ENCODE measurements at places on chromosomes 16 and 17. TPM values are rescaled to one million over a fixed set of nuclear protein-coding genes. Genes with fewer than 3 reads are reported as not detected.

SYT17 gene
- total RNA-seq: not detected

PLA2G10 gene
- total RNA-seq: not detected

RNF227 gene
- 5.9 TPM for total RNA-seq

CDH5 gene
- 0.08 TPM for total RNA-seq

NQO1 gene
- total RNA-seq: 312 TPM

PHOSPHO1 gene
- total RNA-seq: not detected

LGALS9B gene
- total RNA-seq: 0.78 TPM

TMEM88 gene
- 0.23 TPM for total RNA-seq

RFNG gene
- 50.3 TPM for total RNA-seq

NUBP2 gene
- 178 TPM for total RNA-seq

TLCD3B gene
- not detected for total RNA-seq

CBX2 gene
- total RNA-seq: 5.3 TPM

EFNB3 gene
- 3.2 TPM for total RNA-seq

KRT13 gene
- total RNA-seq: not detected

NOXO1 gene
- 1.2 TPM for total RNA-seq

SLC46A1 gene
- 5.2 TPM for total RNA-seq

CSH2 gene
- not detected for total RNA-seq

IRX3 gene
- total RNA-seq: 8.7 TPM

CFAP97D1 gene
- not detected for total RNA-seq

LMF1 gene
- 12.9 TPM for total RNA-seq

NPIPA8 gene
- total RNA-seq: 0.80 TPM

MAP2K6 gene
- total RNA-seq: 0.08 TPM

Data from hair follicular keratinocyte (primary cell).